ENCODE measurements at places on chromosomes 6 and 20.

DNA sequence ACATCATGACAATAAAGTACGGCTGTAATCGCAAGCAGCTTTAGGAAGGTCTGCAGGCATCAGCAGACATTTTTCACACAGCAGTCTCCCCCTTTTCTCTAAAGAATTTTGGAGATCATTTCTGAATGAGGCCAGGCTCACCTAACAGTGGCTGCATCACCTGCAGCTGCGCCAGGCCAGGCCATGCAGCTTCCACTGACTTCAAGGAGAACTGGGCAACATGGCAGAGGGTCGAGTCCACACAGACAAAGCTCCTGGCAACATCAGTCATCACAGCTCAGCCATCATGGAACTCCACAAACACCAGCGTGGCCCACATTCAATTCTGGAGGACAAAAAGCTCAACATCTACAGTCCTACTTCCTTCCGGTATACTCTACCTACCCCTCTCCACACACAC lies 17.8 kb upstream of the FOXC1 start:
- DNase-seq: no peak

DNA sequence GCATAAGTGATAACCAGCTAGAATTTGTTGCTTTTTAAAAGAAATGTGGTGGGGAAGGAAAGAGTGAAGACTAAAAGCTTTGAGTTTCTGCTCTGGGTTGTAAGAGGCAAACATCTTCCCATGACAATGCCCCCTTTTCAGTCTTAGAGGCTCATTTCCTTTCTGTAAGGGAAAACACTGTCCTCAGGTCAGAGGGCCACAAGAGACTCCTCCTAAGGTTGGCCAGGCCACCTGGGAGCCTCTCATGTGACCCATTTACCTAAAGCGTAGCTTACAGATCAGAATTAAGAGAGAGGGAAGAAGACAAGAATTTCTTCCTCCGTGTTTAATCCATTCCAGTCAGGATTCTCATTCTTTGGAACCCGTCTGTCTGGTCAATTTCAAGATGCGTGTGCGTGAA lies 220.4 kb upstream of the HEY2 start:
- no peak for DNase-seq

DNA sequence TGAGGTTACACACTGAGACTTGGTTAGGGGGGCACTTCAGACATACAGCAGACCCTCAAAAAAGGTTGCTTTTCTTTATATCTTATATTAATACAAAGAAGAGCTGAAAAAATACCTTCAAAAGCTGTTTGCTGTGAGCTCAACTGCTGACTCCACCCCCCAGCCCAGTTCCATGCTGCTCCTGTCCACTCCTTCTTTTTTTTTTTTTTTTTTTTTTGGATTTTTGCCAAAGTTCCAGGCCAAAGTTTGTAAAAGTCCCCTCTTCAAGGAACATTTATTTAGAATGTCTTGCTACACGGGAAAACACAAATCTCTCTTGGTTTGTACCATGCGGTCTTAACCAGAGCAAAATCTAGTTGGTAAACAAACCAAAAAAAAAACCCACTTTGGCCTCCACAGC lies 85.3 kb upstream of the AKAP12 start:
- no peak for DNase-seq

- DNase-seq: no peak
These were observed 151.4 kb downstream of the INSM1 start for GRCh38 chr20:20519269-20519668.

DNA sequence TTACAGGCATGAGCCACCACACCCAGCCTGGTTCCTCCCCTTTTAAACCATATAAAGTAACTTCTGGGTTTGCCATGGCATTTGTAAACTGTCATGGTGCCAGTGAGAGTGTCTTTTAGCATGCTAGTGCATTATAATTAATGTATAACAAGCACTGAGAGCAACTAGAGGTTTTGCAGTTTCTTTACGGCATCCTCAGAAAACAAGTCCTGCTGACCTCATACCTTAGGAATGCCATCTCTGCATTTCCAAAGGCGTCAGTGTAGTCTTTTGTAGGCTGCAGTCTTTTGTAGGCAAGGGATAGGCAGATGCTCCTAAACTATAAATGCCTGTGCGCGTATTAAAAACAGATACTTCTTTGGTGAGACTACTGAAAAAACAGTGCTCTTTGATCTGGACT lies 75.0 kb upstream of the EZR start:
- DNase-seq: peak; percentile 78

DNA sequence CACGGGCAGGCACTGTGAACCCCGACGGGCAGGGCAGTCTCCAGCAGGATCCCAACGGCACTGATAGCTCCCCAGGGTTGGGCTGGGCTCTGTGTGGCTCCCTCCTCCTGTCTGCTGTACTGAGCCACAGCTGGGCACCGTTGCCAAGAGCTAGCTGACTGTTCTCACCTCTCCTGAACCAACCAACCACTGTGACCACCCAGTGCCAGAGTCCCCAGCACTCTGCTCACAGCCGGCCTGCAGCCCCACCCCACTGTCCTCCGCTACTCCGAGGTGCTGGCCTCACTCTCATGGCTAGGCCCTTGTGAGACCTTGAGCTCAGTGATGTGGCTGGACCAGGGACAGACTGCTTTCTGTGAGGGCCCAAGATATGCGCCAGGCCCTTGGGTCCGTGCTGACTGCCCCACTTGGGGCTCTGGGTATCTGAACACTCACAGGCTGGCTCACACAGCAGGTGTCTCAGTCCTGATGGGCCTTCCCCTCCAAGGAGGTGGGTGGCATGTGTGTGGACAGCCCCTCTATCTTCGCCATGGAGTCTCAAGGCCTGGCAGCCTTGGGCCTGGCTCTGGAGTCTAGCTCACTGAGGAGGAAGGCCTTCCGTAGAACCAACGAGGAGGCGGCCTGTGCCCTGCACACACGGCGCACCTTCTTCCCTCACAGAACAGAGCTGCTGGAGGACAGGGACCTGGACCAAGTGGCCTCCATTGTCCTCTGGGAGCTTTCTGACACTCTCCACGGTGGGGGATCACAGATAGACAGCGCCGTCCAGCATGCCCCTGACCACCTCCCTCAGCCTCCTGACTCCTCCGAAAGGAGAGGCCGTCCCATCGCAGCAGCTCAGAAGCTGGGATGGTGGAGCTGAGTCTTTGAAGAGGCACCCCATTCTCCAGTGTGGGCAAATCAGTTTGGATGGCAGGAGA lies 53.5 kb downstream of the TCP11 start:
- DNase-seq: no peak

GRCh38 chr6:134447423-134447822 lies 129.5 kb upstream of the SGK1 start:
- DNase-seq: no peak

DNA sequence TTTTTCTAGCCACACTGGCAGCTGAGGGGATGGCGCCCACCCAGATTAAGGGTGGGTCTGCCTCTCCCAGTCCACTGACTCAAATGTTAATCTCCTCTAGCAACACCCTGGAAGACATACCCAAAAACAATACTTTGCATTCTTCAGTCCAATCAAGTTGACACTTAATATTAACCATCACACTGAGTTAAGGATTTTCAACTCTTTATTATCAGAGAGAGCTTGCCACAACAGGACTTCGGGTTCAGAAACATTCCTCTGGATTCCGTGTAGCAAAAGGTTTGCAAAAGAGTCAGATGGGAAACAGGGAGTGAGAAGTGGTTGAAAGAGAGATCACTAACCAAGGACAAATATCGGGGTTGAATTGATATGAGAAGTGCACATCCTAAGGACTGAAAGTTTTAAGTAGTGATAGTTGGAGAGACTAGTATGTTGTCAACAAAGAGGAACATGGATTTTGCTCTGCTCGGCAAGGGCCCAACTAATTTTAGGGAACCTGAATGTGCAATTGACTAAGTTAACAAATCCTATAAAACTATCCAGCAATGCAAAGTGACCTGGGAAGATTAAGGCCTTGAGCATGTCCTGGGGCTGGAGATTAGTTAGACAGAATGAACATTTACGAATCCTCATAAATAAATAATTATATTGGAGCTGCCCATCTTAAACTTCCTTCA lies 137.0 kb upstream of the TENT5A start:
- DNase-seq: no peak

GRCh38 chr20:44641325-44641724 lies 10.2 kb downstream of the ADA start:
- DNase-seq: no peak

GRCh38 chr6:91626911-91627310 lies 1040.0 kb upstream of the MAP3K7 start:
- no peak for DNase-seq

DNA sequence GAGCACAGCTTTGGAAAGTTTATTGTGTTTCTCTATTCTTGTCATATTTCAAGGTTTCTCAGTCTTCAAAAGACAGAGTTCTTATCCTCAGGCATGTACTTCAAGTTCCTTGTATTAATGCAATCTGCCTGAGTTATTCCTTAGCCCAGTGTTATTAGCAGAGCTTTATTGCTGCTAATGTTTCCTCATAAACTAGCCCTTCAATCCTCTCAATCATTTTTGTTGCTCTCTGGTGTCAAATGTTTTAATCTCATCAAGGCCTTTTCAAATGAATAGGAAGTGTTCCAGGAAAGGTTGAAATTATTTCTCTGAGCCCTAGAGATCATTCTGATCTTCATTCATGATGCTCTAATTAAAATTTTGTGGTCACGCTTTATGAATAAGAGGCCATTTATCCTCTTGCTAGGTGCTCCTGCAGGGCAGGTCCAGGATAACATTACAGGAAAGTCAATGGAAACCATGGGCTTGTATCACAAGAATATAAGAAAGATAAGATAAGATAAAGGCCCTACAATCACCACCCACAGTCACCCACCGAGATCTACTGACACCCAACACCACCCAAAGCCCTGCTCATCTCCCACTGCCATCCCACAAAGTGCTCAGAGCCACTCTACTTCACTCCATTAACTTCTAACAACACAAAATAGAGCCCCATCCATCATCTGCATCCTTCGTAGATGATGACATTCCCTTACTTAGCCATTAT lies 125.9 kb downstream of the COL9A1 start:
- no peak for DNase-seq

- no peak for DNase-seq
These were observed 15.7 kb downstream of the CASS4 start for GRCh38 chr20:56427797-56428196.

GRCh38 chr6:34022250-34022872 lies 123.5 kb downstream of the GRM4 start:
- DNase-seq: no peak

- DNase-seq: no peak
These were observed 29.6 kb downstream of the GCNT2 start for GRCh38 chr6:10550764-10551163.

DNA sequence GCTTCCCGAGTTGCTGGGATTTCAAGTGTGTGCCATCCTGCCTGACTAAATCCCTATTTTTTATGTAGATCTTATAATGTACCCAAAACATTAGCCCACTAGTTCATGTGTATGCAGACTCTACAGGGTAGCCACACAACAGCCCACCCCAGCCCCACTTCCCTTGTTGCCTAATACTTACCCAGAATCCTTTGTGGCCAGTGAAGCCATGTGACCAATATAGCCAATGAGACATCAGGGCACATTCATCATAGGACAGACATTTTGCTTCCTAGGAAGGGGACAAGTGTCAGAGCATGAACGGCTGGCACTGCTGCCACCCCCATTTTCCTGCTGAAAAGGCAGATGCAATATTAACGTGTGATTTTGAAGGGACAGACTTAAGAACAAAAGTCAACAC lies 36.0 kb upstream of the TCP11 start:
- DNase-seq: no peak

All from AG04450 (cell line).